ENCODE measurements at places on chromosomes 6 and 20. TPM values are rescaled to one million over a fixed set of nuclear protein-coding genes. Genes with fewer than 3 reads are reported as not detected.

Gene MAP7
- total RNA-seq, result 0.29 TPM

Gene SEC23B
- total RNA-seq, result 63.0 TPM

Gene NKX2-4
- total RNA-seq, result not detected

Gene FNDC11
- total RNA-seq, result 0.14 TPM

Gene SNAI1
- total RNA-seq, result 0.61 TPM

Gene SLC22A16
- total RNA-seq, result not detected

Gene XKR7
- total RNA-seq, result not detected

Gene SLC17A2
- not detected for total RNA-seq

Gene GPR63
- total RNA-seq, result 3.1 TPM

Gene CTAGE9
- not detected for total RNA-seq

Gene FUCA2
- 23.7 TPM for total RNA-seq

Gene GHRH
- not detected for total RNA-seq

Gene SLC18B1
- 7.8 TPM for total RNA-seq

Gene APCDD1L
- not detected for total RNA-seq

Gene ANGPT4
- not detected for total RNA-seq

Gene KCNK15
- not detected for total RNA-seq

Gene OPRM1
- not detected for total RNA-seq

Gene SLC4A11
- 5.4 TPM for total RNA-seq

Gene DLK2
- not detected for total RNA-seq

Gene KCNK16
- not detected for total RNA-seq

Gene TFAP2D
- not detected for total RNA-seq

Gene PRSS16
- total RNA-seq, result 0.82 TPM
